ENCODE measurements at places on chromosomes 3 and 15.

- DNase-seq: peak; percentile 71
These were observed 27.2 kb upstream of the TNFSF10 start for GRCh38 chr3:172550347-172550943.

DNA sequence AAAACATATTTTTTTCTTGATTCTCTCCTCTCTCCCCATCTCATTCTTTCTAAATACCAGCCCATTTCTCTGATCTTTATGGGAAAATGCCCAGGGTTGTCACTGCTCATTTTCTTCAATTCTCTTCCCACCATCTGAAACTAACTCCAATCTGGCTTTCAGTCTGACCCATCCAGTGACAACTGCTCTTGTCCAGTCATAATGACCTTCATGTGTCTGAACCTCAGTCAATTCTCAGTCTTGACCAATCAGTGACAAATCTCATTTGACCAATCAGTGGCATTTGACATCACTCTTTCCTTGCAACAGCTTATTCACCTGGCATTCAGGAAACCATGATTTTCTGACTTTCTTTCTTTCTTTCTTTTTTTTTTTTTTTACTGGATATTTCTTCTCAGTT is 15.1 kb downstream of the VEPH1 start:
- DNase-seq: no peak

DNA sequence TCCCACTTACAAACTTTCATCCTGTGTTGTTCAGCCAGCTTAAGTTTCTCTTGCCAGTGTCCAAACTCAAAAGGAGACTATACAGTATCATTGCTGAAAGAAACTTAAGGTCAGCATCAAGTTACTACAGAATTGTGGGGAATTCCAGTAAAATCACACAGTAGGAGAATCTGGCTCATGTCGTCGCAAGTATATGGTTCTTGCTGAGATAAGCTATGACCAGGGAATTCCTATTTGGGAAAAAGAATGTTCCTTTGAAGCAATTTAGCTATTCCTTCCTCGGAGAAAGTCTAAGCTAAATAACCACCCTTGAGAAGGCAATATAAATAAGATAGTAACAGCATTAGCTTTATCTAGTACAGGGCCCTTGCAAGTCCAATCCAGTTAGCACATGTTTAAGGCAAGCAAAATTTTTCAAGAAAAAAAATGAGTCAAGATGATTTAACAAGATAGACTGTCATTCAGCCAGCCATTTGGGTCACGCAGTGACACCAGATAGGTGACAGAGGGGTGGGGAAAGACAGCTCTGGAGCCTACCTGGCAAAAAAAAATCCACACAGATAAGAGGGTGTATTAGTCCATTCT is 78.2 kb upstream of the THBS1 start:
- no peak for DNase-seq

DNA sequence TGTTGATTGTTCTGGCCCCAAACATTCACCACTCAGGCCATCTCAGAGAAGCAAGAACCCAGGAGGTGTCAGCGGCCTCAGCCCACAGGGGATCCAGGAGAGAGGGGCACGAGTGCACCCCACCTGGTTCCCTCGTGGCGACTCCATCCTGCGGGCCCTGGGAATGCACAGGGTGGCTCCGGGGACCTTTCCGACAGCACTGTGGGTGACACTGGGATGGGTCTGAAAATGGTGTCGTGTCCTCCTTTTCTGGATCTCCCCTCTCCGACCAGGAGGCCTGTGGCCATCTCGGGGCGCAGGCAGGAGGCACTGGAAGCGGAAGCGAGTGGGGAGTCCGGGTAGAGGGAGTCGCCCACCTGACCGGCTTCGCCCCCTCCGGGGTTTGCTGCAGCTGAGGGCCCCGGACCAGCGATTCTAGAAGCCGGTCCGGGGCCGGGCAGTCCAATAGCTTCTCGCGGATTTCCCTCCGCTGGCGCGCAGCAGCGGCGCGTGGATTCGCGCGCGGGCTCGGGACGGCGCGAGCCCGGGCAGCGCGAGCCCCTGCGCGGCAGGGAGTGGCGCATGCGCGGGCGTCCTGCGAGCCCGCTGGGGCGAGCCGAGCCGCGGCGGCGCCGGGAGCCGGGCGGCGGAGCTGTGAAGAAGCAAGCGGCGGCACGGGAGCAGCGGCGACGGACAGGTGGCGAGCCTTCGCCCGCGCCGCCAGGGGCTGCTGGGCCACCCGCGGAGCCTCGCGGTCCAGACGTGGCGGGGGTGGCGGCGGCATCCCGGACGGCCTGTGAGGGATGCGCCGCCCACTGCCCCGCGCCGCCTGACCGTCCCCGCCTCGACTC is at the start of gene DOCK3:
TSS of gene DOCK3 (plus strand) at position 579 of the 830 bp plus-strand sequence. CDS start 337 bp downstream, outside the sequence.
- peak; percentile 48 for DNase-seq

Measured in activated T-cell treated with anti-CD3 and anti-CD28 coated beads for 24 hours (primary cell).